ENCODE measurements at places on chromosomes 6 and 20. TPM values are rescaled to one million over a fixed set of nuclear protein-coding genes. Genes with fewer than 3 reads are reported as not detected.

- H3K4me3 ChIP-seq, result no peak overlapping the region
- no peak for DNase-seq
- no peak overlapping the region for H3K27ac ChIP-seq
- no peaks in the 10 kb centered on the region for H3K36me3 ChIP-seq
- H3K4me1 ChIP-seq, result no peaks in the 10 kb centered on the region
These were observed 174.3 kb upstream of the ID4 start for GRCh38 chr6:19662911-19663310.

GRCh38 chr6:33935439-33936080 lies 131.8 kb upstream of the MLN start:
- H3K4me1 ChIP-seq, result no peaks in the 10 kb centered on the region
- DNase-seq, result peak; percentile 51
- no peaks in the 10 kb centered on the region for H3K27me3 ChIP-seq
- H3K36me3 ChIP-seq, result no peaks in the 10 kb centered on the region

- DNase-seq, result no peak
- H3K27me3 ChIP-seq, result no peaks in the 10 kb centered on the region
- H3K4me1 ChIP-seq, result peaks cover 56% of the 10 kb centered on the region
- H3K36me3 ChIP-seq, result peaks cover 40% of the 10 kb centered on the region
- H3K27ac ChIP-seq, result no peak overlapping the region
These were observed 4.0 kb upstream of the OGFR start for GRCh38 chr20:62800314-62801259.

- H3K4me1 ChIP-seq, result peaks cover 34% of the 10 kb centered on the region
- H3K27me3 ChIP-seq, result no peaks in the 10 kb centered on the region
- H3K4me3 ChIP-seq, result no peak overlapping the region
- H3K27ac ChIP-seq, result peak overlapping the region; percentile 18
- no peaks in the 10 kb centered on the region for H3K36me3 ChIP-seq
- DNase-seq, result no peak
These were observed 133.4 kb upstream of the MYLIP start for GRCh38 chr6:15995493-15995892.

GRCh38 chr6:81895511-81896185 lies 143.2 kb upstream of the TENT5A start:
- DNase-seq, result no peak
- no peaks in the 10 kb centered on the region for H3K36me3 ChIP-seq
- H3K4me1 ChIP-seq, result no peaks in the 10 kb centered on the region
- H3K4me3 ChIP-seq, result no peak overlapping the region
- no peak overlapping the region for H3K27ac ChIP-seq

DNA sequence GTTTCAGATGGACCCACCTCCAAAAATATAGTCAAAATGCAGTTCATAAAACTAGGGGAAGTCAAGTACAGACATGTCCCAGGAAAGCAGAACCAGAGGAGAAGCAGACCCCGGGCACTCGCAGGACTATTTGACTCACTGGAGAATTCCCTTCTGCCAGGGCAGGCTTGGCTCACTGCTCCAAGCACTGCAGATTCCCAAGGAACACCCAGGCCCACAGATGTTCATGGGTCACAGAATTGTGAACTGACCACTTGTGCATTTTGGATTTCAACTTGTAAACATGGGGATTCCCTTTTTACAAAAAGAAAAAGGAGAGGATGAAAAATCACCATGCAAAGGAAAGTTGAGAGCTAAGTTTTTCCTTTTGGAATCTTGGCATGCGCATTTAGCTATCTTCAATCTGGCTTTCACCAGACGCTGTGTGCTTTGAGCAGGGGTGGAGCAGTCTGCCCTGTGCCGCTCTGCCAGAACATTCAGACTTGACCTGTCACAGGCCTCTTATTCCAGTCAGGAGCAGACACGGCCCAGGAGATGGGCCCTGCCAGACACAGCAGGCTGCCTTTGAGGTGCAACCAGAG lies 237.5 kb upstream of the TAB2 start:
- peaks cover 21% of the 10 kb centered on the region for H3K36me3 ChIP-seq
- no peaks in the 10 kb centered on the region for H3K27me3 ChIP-seq
- peak overlapping the region; percentile 26 for H3K27ac ChIP-seq
- DNase-seq, result no peak
- H3K4me3 ChIP-seq, result no peak overlapping the region

PACSIN1 gene
- 1.5 TPM for total RNA-seq

HAO1 gene
- total RNA-seq, result not detected

PSORS1C1 gene
- total RNA-seq, result not detected

DNA sequence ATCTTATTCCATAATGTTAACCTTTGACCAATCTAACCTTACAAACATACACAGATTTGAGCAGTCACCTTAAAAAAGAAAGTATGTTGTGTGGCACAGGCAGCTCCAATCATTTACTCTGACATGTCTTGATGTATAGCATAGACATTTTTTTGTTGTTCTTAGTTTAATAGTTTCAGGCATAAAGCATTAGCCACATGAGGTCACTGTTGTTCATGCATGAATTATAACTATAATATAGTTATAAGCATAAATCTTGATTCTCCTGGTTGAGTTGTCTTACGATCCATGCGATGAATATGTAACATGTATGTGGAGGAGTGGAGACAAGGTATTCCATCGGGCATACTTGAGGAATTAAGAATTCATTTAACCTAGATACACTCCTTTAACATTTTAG lies 26.1 kb upstream of the NKAIN2 start:
- no peaks in the 10 kb centered on the region for H3K36me3 ChIP-seq
- no peak overlapping the region for H3K27ac ChIP-seq
- no peak for DNase-seq
- H3K4me1 ChIP-seq, result no peaks in the 10 kb centered on the region
- no peaks in the 10 kb centered on the region for H3K27me3 ChIP-seq
- H3K4me3 ChIP-seq, result no peak overlapping the region

PRDM1 gene
- total RNA-seq, result 35.7 TPM

DEFB124 gene
- not detected for total RNA-seq

TOX2 gene
- 5.9 TPM for total RNA-seq

- no peak overlapping the region for H3K4me3 ChIP-seq
- peak; percentile 41 for DNase-seq
- H3K27ac ChIP-seq, result no peak overlapping the region
- H3K27me3 ChIP-seq, result no peaks in the 10 kb centered on the region
- no peaks in the 10 kb centered on the region for H3K4me1 ChIP-seq
These were observed 22.2 kb upstream of the SCRT2 start for GRCh38 chr20:697826-698225.

- H3K36me3 ChIP-seq, result no peaks in the 10 kb centered on the region
- H3K4me1 ChIP-seq, result no peaks in the 10 kb centered on the region
- no peak for DNase-seq
- H3K27me3 ChIP-seq, result no peaks in the 10 kb centered on the region
- no peak overlapping the region for H3K27ac ChIP-seq
These were observed 11.4 kb downstream of the FAM184A start for GRCh38 chr6:119067091-119067490.

DNA sequence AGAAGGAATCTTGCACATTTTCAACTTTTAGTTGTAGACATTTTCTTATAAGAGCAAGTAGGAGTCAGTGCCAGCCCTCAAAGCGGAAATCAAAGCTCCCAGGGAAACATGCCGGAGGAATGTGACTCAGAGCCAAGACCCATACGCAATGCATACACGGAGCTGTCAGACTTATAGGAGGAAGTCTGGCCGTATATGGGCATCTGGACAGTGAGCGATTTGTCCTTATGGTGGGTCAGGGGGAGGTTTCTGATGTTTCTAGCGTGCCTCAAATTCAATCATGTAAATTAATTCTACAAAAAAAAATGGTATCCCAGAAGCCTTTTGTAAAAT lies 3.6 kb upstream of the CCN2 start:
- H3K36me3 ChIP-seq, result peaks cover 8% of the 10 kb centered on the region
- H3K4me1 ChIP-seq, result peaks cover 42% of the 10 kb centered on the region
- H3K4me3 ChIP-seq, result no peak overlapping the region
- no peak for DNase-seq
- H3K27ac ChIP-seq, result peak overlapping the region; percentile 60

PABPC1L gene
- 33.3 TPM for total RNA-seq

NOP56 gene
- total RNA-seq, result 82.1 TPM
